Thymus (tissue), 14 donors: ENCODE measurements at places on chromosomes 2 and 18. TPM values are rescaled to one million over a fixed set of nuclear protein-coding genes. Genes with fewer than 3 reads are reported as not detected.

GRCh38 chr2:225164401-225165050, 122.3 kb upstream of the DOCK10 start:
- DNase-seq = no peak
- no peak overlapping the region for H3K4me3 ChIP-seq
- H3K27me3 ChIP-seq = peaks cover 3% of the 10 kb centered on the region
- H3K27ac ChIP-seq = no peak overlapping the region
- H3K36me3 ChIP-seq = no peaks in the 10 kb centered on the region
- no peaks in the 10 kb centered on the region for H3K4me1 ChIP-seq

ADCYAP1 gene
- 0.19 TPM for total RNA-seq

SERPINB13 gene
- total RNA-seq = 0.99 TPM

ABCG5 gene
- total RNA-seq = not detected
